ENCODE measurements at places on chromosomes 11 and 22.

DNA sequence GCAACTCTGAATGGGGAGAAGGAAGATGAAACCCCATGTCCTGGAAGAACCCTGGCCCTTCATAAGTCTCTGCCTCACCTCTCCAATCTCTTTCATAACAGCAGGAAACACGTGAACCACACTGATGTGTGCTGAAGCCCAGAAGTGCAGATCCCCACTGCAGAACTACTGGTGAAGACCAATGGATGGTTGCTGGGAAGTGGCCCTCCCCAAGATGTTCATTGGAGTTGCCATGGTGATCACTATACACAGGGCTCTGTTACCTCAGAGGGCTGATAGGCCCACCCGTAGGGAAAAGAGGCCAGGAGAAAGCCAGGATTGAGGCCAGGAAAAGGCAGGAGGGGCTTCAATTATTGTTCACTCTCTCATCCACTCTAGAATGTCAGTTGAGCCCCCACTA is 11.6 kb downstream of the TST start:
- DNase-seq: no peak

DNA sequence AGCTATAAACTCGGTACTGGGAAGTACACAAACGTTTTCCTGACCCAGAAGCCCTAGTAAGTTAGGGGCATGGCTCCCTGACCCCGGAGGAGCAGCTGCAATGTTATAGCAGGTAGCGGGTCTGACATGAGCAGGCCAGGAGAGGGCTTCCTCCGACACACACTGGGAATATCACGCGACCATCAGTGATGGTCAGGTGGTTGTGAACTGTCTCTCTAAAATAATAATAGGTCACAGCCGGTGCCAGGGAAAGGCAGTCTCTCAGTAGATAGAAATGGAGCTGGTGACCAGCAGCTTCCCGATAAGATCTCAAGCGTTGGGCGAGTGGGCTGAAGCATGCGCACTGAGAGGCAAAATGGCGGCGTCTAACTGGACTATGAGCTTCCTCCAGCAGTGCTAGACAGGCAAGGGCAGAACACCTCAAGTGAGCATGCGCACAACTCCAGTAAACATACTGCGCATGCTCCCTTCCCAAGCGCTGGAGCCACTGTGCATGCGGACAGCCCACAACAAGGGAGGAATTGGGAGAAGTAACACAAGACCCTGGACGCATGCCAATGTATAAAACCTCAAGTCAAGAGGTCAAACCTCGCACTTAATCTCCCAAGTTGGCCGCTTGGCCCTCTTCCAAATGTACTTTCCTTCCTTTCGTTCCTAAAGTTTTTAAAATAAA is 22.3 kb upstream of the TESMIN start:
- DNase-seq: no peak

- DNase-seq: no peak
These were observed 239.0 kb upstream of the CCDC179 start for GRCh38 chr11:23099256-23099655.

- no peak for DNase-seq
These were observed 46.7 kb upstream of the DRD2 start for GRCh38 chr11:113521737-113522517.

GRCh38 chr11:57391539-57391938 is 1.1 kb upstream of the PRG2 start:
- no peak for DNase-seq

- no peak for DNase-seq
These were observed 24.7 kb downstream of the LUZP2 start for GRCh38 chr11:24521601-24522000.

- peak; percentile 77 for DNase-seq
These were observed 64.9 kb downstream of the ENDOD1 start for GRCh38 chr11:95154514-95154913.

- no peak for DNase-seq
These were observed 223.7 kb upstream of the KIRREL3 start for GRCh38 chr11:127224276-127224675.

DNA sequence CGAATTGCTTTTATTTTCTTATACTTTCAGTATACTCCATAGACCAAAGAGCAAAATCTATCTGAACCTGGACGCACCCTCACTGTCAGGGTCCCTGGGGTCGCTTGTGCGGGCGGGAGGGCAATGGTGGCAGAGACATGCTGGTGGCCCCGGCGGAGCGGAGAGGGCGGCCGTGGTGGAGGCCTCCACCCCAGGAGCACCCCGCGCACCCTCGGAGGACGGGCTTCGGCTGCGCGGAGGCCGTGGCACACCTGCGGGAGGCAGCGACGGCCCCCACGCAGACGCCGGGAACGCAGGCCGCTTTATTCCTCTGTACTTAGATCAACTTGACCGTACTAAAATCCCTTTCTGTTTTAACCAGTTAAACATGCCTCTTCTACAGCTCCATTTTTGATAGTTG is 1077.4 kb downstream of the BRD1 start:
- DNase-seq: no peak

DNA sequence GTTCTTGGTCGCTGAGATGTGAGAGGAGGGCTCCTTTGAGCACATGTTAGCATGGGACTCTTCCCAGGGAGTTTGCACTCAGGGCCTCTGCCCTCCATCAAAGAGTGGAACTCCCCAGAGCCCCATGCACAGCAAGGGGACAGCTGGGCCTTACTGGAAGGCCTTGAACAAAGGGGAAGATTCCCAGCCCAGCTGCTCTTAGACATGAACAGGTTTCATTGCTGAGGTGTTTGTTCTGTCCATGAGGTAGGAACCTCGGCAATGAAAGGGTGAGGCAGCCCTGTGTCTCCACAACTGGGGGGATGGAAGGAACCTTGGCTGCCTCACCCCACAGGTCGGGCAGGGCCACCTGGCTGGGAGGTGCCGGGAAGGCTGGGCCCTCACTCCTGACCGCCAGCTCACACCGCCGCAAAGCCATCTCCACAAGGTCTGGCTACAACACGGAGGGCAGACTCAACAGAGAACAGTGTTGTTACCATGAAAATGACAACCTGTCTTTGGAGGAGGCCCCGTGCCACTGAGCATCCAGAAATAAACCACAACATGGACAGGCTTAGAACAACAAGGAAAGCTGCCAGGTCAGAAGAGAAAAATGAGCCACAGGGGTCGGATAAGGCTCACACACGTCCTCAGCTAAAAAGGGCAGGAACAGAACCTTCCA is 3.2 kb downstream of the DERL3 start:
- no peak for DNase-seq

DNA sequence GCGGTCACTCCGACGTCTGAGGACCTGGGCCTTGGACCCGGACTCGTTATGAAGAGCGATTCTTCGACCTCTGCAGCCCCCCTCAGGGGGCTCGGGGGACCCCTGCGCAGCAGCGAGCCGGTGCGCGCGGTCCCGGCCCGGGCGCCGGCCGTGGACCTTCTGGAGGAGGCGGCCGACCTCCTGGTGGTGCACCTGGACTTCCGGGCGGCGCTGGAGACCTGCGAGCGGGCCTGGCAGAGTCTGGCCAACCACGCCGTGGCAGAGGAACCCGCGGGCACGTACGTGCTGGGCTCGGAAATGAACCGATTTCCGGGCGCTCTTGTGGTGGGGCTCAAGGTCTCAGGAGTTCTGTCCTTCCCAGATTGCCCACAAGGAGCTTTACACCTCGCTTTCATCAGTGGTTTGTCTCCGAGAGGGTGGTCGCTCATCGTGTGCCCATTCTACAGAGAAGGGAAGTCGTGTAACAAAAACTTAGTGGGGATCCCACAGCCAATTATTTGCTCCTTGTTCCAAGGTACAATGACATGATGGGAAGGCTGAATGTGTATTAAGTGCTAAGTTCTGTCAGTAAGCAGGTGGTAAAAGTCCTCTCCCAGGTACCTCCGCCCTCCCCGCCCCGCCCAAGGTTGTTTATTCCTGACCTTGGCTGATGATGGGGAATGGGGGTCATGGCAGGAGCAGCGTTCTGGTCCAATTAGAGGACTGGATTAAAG is 695 bp downstream of the PEX26 start:
- DNase-seq: peak; percentile 47

DNA sequence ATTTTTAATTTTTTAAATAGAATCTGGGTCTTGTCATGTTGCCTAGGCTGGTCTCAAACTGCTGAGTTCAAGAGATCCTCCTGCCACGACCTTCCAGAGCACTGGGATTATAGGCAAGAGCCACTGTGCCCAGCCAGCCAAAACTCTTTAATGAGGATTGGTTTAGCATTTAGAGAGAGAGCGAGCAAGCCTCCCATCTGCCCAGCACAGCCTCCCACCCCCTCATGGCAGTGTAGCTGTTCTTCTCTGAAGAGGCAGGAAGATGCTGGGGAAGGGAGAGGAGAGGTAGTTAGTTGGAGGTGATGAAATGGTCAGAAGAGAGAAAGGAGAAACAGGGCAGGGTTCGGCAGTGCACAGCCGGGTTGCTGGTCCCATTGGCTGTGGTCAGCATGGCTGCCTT is 105.7 kb downstream of the SCN3B start:
- no peak for DNase-seq

- peak; percentile 70 for DNase-seq
These were observed 869 bp upstream of the EIF4ENIF1 start for GRCh38 chr22:31490496-31490925.

- no peak for DNase-seq
These were observed 134.1 kb downstream of the SLC17A6 start for GRCh38 chr11:22472306-22472705.

- DNase-seq: no peak
These were observed 37.4 kb downstream of the KCNQ1 start for GRCh38 chr11:2482204-2482603.

DNA sequence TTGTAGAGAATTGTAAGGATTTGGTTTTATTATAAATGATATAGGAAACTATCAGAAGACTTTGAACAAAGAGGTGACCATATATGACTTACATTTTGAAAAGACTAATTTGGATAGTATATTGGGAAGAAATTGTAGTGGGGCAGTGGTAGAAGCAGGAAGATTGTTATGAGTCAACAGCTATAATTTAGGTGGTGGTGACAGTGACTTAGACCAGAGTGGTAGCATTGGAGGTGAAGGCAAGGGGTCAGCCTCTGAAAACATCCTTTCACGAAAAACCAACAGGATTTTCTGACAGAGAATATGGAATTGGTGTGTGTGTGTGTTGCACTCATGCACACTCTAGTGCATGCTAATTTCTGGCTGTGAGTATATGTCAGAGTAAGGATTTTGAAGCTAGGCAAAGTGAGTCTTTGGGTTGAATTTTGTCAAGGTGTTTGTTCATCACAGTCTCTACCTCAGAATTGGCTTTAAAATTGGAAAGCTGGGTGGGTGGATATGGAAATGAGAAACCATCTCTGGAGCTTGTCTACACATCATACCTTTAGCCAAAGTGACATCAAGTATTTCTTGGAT is 8.2 kb upstream of the HBE1 start:
- DNase-seq: no peak
